WERI-Rb-1 (cell line): ENCODE measurements at places on chromosomes 6 and 20.

DNA sequence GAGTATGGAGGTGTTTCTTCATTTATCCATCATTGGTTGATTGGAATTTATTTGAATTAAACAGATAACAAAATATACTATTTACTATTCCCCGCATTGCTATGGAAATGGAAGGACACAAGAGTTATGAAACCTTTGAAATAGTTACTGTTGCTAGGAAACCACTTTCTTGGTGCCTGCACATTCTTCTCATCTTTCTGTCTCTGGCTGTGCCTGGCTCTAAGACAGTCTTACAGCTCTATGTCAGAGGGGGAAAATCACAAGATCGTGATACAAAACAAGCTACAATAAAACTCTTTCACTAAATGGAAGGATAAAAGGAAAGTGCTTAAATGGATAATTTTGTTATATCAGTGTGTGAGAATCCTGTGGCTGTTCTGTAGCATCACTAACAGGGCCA, 453.0 kb downstream of the LMBRD1 start:
- no peak for DNase-seq

DNA sequence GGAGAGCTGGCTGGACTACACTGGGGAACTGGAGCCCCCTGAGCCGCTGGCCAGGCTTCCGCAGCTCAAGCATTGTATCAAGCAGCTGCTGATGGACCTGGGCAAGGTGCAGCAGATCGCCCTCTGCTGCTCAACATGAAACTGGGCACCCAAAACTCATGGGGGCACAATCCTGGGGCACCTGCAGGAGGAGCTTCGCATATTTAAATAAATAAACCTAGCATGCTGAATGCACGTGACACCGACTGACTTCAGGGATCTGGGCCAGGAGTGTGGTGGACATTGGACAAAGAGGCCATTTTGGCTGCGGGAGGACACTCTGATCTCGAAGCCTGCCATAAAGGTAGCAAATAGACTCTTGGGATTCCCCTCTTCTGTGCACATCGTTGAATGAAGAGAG, 6.8 kb downstream of the SCAND1 start:
- DNase-seq, result peak; percentile 56

DNA sequence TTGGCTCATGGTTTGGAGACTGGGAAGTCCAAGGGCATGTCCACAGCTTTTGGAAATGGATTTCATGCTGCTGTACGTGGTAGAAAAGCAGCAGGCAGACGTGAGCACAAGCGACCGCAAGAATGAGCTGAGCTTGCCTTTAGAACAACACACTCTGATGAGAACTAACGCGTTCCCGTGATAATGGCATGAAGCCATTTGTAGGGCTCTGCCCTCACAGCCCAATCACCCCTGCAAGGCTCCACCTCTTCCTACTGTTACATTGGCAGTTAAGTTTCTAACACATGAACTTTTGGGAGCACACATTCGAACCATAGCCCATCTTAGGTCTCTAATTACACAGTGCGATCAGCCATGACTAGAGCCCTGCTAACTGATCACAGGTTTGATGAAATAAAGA, 107.5 kb upstream of the TMEM170B start:
- no peak for DNase-seq

DNA sequence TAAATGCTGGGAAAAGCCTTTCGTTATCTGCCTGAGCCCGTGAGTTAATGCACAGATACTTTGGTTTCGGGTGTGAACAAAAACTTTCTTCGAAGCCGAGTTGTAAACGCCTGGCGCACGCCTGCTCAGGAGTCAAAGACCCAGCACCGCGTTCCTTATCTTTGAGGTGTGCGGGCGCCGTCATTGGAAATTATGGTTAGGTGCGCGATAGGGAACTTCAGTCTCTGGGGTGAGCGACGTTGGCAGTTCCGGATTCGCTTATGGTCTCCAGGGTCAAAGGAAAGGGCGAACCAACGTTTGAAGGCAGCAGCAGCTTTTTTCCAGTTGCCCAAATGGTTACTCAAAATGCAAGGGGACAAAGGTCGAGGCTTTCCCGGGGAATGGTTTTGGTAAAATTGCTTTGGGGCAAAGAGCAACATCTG, 853 bp downstream of the SLC22A3 start:
- DNase-seq, result no peak

DNA sequence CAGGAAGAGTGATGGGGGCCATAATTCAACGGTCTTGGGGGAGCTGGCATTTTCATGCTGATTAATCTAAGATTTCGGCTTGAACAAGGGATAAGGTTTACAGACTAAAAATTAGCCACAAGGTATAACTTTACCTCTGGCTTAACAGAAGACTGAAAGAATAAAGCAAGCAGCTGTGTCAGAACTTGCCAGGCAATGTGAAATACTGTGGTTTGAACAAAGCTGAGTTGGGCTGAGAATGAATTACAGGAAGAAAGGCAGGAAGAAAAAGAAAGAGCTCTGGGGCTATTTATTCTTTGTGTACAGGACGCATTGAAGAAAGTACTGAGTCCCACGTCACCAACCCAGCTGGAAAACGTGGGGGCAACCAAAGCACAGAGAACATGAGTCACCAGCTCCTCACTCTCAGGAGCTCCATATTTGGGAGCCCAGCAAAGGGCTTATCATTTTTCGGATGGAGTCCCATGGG, 121.5 kb upstream of the NEDD9 start:
- DNase-seq, result no peak

GRCh38 chr6:3748208-3749066, 3.1 kb downstream of the PXDC1 start:
- peak; percentile 88 for DNase-seq

DNA sequence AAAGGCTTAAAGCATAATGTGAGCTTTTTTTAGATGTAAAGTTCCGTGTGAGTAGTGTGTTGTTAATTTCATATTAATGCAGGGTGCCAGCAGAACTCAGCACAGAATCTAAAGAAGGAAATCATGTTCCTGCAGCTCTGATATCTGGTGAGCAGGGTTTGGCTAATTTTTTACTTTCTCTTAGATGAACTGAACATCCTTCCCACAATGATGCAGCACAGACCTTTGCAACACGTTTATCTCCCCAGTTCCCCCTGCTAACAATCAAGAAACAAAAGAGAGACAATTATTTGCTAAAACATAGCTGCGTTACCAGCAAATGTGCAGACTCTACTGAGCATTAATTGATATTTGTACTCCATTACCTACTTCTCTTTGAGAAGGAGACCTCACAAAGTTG, 39.1 kb upstream of the ATXN1 start:
- no peak for DNase-seq

- DNase-seq, result no peak
Observed at GRCh38 chr6:30724906-30725667, 4.9 kb downstream of the TUBB start.

DNA sequence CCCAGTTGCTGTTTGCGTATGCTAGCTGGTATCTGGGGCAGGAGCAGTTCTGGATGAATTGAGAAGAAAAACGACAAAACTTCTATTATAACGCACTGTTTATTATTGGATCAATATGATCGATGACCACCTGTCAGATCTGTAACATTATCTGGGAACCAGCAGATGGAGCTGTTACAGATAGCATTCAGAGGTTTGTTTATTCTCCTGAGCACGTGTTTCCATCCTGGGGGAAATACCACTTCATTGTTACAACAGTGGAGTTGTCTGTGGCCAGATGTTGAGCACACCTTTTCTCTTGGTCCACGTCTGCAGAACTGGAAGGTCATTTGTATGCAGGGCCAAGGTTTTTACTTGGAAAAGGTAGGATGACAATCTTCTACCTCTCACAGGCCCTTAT, 16.0 kb upstream of the NKX2-2 start:
- DNase-seq, result no peak

- no peak for DNase-seq
Observed at GRCh38 chr20:61926253-61926613, 139.4 kb downstream of the TAF4 start.

DNA sequence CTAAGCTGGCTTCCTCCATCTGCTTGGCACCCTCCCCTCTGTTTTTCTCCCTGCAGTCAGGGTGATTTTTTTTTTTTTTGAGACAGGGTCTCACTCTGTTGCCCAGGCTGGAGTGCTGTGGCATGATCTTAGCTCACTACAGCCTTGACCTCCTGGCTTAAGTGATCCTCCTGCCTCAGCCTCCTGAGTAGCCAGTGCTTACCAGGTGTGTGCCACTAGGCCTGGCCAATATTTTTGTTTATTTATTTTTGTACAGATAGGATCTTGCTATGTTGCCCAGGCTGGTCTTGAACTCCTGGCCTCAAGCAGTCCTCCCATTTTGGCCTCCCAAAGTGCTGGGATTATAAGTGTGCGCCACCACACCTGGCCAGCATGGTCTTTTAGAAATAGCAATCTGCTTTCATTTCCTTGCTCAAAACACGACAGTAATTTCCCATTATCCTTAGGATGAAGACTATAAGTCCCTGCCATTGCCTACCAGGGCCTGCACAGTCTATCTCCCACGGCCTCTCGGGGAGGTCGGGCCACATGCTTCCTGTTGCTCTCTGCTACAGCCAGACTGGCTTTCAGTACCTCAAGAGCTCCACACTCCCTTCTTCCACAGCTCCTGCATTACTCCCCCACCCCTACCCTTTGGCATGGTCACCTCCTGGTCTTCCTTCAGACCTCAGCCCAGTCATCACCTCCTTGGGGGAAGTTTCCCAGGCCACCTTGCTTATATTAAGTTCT, 11.1 kb upstream of the CD164 start:
- no peak for DNase-seq
